ENCODE measurements at places on chromosomes 2 and 18.

- DNase-seq, result peak; percentile 20
These were observed 669 bp downstream of the MARCHF7 start for GRCh38 chr2:159712929-159713420.

DNA sequence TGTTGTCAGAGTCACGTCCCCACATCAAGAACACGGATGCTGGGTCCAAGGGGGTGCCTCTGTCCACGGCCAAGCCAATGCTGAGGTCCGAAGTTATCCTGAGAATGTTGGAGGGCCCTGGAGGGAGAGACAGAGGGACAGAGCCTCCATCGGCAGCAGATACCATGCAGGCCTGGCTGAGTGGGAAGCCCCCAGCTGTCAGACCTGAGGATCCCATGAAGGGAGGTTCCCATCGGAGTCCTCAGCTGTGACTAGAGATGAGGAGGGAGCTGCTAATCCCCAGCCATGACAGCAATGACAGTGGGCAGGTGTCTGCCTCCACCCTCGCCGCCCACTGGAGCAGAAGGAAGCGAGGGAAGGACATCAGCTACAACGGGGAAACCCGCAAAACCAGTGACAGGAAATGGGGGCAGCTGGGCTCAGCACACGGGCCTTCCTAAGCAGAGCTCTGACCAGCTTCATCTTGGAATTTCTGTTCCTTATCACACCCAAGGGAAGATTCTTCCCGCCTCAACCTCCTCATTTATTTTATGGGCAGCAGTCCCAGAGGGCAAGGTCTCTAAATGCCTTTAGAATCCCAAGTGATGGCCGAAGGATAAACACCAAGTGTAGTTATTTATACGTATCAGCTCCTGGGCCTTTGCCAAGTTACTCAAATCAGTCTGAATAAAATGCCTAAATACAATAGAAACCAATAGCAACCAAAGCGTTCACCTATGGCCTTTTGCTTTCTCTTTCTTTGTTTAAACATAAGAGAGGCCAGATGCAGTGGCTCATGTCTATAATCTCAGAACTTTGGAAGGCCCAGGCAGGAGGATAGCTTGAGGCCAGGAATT is 32.2 kb downstream of the FAM178B start:
- no peak for DNase-seq

DNA sequence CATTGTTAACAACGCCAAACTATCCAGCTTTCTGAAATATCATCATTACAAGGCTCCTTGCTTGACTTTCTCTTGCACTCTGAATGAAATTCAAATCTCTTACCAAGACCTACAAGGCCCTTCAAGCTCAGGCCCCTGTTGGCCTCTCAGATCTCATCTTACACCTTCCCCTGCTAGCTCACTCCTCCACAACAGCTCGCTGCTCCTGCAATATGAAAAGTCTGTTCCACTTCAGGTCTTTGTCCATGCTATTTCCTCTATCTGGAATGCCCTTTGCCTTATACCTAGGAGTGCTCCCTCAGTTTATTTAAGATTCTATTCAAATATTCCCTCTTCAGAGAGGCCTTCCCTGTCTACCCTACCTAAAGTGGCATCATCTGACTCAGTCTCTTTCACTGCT is 91.7 kb downstream of the SESTD1 start:
- DNase-seq, result peak; percentile 7

GRCh38 chr2:165109915-165110314 is 93.9 kb downstream of the SCN3A start:
- DNase-seq, result no peak

- no peak for DNase-seq
These were observed 487.4 kb upstream of the CELF4 start for GRCh38 chr18:38052879-38053590.

DNA sequence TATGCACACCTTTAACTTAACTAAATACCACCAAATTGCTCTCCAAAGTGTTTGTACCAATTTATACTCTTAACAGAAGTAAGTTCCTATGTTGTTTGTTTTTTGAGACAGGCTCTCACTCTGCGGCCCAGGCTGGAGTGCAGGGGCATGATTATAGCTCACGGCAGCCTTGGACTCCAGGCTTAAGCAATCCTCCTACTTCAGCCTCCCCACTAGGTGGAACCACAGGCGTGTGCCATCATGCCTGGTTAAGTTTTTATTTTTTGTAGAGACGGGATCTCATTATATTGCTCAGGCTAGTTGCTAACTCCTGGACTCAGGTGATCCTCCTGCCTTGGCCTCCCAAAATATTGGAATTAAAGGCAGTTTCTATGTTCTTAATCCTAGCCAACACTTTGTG is 13.1 kb upstream of the NAB1 start:
- no peak for DNase-seq

DNA sequence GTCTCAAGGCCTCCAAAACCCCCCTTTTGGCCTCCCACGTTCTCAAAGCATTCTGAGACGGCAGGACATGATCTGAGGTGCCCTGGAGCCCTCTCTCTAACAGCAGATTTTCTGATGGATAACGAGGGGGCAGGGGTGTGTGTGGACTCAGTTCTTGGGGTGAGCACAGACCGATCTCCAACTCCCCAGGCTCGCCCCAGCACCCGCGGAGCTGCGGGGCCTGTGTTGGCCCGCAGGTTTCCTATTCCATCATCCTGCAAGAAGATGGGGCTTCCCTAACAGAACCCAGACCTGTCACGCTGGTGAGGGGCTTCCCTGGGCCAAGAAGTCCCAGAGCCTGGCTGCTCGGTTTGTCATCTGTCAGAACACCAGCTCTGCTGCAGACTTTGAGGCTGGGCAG is 196.1 kb downstream of the ANAPC1 start:
- DNase-seq, result no peak

- no peak for DNase-seq
These were observed 915.4 kb downstream of the DCDC2C start for GRCh38 chr2:4618630-4619228.

DNA sequence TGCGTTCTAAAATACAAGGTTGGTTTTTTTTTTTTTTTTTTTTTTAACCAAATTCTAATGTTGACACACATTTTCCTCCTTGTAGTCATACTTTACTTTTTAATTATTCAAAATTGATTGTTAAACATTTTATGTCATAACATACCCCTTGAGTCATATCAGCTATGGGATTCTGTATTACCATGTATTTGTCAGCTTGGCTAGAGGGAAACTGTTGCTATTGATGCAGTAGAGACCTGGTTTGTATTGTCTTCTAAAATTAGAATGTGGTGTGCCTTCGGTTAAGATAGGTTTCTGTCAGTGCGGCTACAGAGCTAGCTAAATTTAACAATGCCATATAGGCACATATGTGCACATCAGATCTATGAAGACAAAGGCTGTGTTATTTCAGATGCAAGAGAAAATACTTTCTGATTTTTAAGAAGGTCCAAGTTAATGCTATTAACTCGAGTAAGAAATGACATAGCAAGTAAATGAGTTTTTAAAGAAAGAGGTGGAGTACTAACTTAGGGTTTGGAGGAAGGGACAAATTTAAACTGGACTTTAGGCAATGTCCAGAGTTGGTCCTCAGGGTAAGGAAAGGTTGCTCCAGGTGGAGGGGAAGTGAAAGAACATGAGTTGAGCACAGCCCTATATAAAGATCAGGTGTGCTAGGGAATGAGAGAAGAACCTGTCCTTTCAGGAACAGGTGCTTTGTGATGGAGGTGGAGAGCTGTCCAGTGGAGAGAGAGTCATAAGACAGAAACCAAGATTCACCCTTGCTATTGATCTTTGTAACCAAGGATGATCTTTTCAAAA is 152.3 kb downstream of the PRPF40A start:
- DNase-seq, result no peak

DNA sequence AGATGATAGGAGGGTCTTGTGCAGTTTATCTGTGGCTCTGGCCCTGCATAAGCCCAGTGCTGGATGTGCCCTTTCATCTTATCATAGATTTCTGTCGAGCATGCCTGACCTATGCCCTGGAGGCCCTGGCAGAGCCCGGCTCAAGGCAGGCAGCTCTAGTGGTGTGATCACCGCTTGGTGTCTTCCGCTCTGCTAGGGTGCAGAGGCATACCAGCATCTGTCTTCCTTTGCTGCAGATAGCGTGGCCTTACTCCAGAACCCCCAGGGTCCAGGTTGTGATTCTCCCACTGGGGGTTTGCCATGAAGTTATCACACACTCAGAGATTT is 13.7 kb upstream of the TRAF3IP1 start:
- no peak for DNase-seq

- DNase-seq, result no peak
These were observed 889.1 kb upstream of the ZEB2 start for GRCh38 chr2:145408980-145409379.

GRCh38 chr2:240959941-240960308 is 38.5 kb upstream of the SNED1 start:
- DNase-seq, result no peak

DNA sequence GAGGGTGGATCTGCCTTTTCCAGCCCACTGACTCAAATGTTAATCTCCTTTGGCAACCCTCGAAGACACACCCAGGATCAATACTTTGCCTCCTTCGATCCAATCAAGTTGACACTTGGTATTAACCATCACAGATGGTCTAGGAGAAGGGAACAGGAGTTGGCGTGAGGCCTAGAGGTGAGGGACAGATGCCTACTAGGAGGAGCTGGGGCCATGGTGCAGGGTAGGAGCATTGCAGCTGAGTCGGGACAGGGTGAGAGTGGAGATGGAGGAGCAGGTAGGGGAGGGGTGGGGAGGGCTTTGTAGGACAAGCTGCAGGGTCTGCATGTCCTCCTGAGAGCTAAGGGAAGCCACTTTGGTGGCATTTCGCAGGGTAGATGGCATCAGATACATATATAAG is 140.0 kb downstream of the VAPA start:
- no peak for DNase-seq

DNA sequence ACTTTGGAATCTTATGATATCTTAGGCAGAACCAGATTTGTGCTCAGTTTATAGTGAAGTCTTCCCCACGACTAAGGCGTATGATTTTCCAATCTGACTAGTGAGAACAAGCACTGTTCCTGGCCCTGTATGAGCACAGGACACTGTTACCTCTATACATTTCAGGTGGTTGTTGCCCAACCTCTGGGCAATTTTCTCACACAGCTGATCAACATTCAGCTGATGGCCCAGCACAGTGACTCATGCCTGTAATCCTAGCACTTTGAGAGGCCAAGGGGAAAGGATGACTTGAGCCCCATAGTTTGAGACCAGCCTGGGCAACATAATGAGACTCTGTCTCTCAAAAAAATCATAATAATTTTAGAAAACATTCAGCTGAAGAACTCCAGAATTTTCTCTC is 119.5 kb downstream of the ASXL3 start:
- no peak for DNase-seq

DNA sequence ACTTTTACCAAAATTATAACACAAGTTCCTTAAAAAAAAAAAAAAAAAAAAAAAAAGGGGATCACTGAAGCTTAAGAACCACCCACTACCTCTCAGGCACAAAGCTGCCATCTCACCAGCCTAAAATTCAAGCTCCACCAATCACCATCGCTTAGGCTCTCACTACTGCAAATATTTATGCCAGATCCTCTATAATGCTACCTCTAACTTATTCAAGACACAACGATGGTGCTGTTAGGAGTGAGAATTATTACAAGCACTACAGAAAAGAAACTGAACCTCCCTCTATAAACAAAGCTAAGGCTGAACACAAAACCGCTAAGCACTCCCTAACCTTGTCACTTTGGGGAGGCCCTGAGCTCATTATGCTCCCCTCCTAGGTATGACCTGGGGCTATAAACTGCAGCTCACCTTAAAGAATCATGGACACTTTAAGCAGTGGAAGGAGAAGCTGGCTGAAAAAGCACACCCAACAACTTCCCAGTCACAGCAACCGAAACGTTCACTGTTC is 3.6 kb downstream of the FZD5 start:
- no peak for DNase-seq

DNA sequence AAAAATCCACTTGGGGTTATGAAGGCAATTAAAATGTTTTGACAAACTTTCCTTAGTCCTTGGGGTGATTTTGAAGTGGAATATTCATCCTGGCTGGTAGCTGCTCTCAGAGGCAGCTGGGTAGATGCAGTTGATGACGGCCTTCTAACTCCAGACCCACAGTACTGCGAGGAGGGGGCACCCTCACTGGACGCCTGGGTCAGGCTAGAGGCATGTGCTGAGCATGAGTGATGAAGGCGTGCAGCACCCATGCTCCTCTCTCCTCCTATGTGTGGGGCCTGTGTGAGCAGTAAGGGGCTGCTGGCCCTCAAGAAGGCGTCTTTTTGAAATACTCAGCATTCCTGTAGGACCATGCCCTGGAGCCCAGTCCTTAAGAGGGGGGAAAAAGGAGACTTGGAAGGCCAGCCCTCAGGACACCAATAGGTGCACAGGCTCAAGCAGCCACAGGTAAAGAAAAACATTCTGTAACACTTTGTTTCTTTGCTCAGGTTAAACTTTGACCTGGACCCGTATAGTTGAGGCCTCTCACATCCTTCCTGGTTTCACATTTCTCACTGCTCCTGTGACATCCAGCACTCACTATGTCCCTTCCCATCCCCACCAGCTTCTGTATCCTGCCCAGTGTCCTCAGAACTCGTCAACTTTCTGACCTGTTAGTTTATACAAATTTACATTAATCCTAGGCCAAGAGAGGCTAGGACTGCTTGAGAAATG is 64.4 kb downstream of the CD8B2 start:
- no peak for DNase-seq

DNA sequence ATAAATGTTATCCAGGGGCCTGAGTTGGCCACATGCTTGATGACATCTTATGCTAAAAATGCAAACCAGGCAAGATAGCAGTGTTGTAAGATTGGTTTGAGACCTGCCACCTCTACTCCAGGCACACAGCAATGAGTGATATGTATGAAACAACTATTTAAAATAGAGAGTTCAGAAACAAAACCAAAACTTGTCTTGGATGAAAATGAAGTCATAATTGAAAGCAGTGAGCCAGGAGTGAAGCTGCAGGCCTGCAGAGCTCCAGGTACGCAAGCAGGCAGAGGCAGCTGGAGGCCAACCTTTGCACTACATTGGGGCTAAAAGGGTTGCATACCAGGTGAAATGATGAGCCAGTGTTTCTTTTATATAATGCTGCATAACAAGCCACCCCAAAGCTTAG is 89.2 kb upstream of the SPATS2L start:
- no peak for DNase-seq

DNA sequence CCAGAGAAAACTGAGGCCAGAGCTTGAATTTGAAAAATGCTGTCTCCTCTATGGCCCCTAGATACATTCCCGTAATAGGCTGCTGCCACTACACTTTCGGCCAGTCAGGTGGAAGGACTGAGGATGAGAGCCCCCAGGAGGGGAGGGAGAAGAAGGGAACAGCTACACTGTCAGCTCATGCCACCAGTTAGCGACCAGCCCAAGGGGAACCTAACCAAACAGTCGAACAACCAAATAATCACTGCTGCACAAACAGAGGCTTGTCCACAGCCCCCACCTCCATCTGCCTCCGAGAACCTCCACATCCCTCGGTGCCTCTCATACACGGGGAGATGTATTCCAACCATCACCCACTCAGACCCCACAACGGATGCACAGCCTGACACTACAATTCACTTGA is 7.3 kb downstream of the ZNF516 start:
- no peak for DNase-seq

Data from renal pelvis (tissue), 12 donors.